Left lung (tissue), 14 donors: ENCODE measurements at places on chromosomes 16 and 17. TPM values are rescaled to one million over a fixed set of nuclear protein-coding genes. Genes with fewer than 3 reads are reported as not detected.

- DNase-seq: peak; percentile 85
These were observed at the start of gene SEZ6 for GRCh38 chr17:29005936-29006511. Gene SEZ6 (minus strand): TSS chr17:29006033. CDS start chr17:29005869, 164 bp downstream.

The CD300LB gene
- polyA plus RNA-seq: 0.13 TPM

GRCh38 chr16:25734430-25735385 is 42.9 kb downstream of the HS3ST4 start:
- DNase-seq: no peak

GRCh38 chr17:48565925-48566710 is 12.0 kb downstream of the HOXB4 start:
- no peak for DNase-seq

GRCh38 chr16:28930652-28931051 is 1.1 kb upstream of the CD19 start:
- no peak for DNase-seq

The KRTAP4-4 gene
- not detected for polyA plus RNA-seq

DNA sequence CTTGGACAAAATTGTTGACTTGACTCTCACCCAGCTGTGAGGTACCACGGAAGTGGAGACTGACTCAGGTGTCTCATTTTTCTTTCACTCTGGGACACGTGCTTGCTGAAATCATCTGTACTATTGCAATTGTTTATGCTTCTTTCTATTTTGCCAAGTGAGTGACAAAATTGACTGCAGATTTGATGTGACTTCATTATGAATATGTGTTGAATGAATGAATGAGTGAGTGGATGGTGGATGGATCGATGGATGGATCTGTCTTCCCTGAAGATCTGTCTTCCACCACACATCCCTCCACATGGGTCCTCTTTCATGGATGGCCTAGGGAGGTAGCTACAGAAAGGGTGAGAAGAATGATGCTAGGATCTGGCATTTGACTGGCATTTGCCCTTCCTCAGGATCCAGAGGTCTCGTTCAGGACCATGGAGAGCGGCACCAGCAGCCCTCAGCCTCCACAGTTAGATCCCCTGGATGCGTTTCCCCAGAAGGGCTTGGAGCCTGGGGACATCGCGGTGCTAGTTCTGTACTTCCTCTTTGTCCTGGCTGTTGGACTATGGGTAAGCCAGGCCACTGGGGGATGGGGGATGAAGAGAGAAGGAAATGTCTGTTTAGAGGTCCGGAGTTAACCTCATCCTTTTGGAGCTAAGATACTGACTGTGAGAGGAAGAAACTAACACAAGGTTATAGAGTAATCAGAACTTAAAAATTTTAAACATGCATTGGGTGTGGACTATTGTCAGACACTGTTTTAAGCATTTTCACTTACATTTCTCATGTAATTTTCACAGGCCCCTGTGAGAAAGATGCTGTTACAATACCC is 12.7 kb downstream of the SLC5A11 start:
- peak; percentile 71 for DNase-seq

- DNase-seq: no peak
These were observed 331.3 kb upstream of the EEF2KMT start for GRCh38 chr16:5428932-5429331.

DNA sequence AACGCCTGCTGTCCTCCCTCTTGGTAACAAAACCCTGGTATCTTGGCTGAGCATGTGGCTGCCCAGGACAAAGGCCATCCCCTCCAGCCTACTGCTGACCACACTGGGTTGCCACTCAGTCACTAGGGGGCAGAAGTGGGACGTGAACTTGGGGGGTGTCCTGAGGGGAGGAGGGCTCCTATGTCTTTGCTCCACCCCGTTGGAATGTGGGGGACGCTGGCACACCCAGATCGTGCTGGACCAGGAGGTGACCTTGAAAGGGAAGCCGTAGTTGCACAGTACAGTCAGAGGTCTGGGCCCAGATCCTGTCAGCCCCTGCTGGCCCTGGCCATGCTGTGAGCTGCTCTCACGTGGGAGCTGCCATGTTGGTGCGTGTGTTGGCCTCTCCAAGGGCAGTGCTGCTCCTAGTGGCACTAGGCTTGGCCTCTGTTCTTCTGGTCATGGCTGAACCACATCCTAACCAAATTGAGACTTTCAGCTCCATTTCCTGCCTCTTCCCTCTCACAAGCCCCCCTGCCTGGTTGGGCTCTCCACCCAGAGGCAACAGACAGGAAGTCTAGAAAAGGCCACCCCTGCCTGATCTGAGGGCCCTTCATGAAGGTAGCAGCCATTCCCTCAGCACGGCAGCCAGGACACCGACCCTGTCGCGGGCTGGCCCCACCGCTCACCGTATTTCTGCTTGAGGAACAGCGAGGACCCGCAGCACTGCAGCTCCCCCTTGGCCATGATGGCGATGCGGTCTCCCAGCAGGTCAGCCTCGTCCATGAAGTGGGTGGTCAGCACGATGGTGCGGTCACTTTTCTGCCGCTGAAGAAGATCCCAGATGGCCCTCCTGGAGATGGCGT is 29.0 kb upstream of the RNPS1 start:
- no peak for DNase-seq

- no peak for DNase-seq
These were observed 135.8 kb upstream of the CA10 start for GRCh38 chr17:52294301-52294700.

- DNase-seq: no peak
These were observed 7.1 kb downstream of the KRT13 start for GRCh38 chr17:41498276-41498675.

- no peak for DNase-seq
These were observed 9.3 kb downstream of the ADCY7 start for GRCh38 chr16:50275428-50276325.

The NAGPA gene
- polyA plus RNA-seq: 7.7 TPM

DNA sequence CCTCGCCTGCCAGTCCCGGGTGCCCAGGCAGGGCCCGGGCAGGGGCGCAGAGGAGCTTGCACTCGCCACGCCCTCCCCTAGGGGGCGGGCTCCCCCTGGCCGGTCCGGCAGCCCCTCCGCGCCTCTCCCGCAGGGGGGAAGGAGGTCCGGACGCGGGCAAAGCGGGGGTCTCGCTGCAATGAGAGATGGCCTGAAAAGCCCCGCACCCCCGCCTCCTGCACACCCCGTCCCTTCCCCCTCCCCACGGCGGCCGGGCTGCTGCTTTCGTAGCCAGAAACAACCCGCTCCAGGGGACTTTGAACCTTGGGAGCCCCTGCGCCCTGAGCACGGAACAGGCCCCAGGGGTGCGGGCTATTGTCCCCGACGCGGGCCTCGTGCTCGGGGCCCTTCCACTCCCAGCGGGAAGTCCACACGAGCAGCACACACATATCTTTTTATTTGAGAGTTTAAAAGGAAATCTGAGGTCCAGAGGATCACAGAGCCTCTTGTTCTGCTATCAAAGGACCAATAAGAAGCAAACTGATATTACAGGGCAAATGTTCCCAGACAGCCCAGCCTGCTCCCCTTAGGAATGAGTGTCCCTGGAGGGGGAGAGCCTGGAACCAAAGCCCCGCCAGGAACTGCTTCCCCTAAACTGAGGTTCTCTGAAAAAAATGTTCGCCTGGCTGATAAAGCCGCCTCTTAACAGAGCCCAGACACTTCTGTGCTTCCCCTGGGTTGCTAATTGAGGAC is 5.8 kb upstream of the CBX4 start:
- peak; percentile 90 for DNase-seq
